ENCODE measurements at places on chromosomes 7 and 10.

GRCh38 chr7:121140790-121141189 lies 152.3 kb downstream of the CPED1 start:
- no peak for DNase-seq

DNA sequence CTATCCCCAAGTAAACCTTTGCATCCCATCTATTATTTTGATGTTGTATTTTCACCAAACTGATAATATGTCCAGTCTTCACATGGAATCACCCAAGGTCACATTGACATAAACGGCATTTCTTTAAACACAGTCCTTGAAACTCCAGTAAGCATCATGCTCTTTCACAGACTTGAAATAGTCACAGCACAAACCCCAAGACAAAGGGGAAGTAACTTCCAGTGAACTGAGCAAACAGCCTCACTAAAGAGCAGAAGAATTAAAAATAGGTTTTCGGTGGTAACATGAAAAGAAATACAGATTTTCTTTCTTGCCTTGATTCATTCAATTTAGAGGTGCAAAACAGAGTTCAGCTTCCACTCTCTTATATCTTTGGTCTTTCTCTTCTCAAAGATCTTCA lies 253.7 kb downstream of the SFMBT2 start:
- no peak for DNase-seq

DNA sequence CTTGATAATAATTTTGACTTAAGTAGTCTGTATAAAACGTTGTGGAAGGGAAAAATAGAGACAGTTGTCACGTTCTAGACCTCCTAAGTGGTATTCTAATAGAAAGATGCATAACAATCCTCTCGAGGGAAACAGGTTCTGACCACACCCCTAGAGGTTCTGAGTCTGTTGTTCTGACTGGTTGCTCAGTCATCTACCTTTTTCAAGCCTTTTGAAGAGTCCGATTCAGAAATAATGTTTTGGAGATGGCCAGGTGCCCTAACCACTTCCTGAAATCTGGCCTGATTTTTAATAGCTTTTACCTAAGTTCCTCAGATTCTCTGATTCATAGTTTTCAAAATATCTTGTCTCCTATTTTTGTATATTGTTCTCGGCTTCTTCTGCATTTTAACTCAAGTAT lies 175.6 kb downstream of the HDAC9 start:
- no peak for DNase-seq

GRCh38 chr10:124240839-124241291 lies 147.5 kb upstream of the CHST15 start:
- DNase-seq = no peak

DNA sequence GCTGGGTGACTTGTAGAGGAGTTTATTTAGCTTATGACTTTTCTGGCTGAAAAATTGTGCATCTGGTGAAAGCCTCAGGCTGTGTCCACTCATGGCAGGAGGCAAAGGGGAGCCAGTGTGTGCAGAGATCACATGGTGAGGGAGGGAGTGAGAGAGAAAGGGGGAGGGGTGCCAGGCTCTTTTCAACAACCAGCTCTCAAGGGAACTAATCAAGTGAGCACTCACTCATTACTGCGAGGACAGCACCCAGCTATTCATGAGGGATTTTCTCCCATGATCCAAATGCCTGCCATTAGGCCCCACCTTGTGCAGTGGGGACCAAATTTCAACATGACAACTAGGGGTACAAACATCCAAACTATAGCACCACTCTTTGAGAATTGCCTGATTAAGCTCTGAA lies 590.2 kb downstream of the MAGI2 start:
- DNase-seq = no peak

DNA sequence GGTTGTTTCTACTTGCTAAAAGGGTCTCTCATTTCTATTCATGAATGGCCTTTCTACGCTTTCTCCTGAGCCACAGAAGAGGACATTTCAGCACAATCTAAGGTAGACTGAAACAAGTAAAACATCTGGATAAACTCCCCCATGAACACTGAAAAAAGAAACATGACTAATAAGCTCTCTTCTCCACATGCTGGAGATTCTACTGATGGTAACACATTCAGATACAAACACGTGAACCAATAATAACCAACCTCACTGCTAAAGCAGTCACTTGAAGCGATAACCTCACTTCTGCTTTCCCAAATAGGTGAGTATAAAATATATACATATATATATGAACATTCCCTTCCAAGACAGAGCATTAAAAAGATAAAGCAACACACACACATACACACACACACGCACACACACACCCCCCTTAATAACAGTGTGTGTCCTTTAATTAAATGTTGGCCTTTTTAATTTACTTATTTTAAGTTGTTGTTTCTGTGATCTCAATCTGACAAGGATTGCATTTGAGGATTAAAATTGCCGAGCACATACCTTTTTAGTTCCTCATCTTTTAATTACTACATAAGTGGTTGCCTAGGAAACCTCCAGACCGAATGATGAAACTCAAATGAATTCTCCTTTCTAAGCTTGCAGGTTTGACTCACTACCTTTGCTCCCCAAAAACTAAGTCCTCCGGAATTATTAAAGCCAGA lies 292.4 kb upstream of the KLF14 start:
- no peak for DNase-seq

DNA sequence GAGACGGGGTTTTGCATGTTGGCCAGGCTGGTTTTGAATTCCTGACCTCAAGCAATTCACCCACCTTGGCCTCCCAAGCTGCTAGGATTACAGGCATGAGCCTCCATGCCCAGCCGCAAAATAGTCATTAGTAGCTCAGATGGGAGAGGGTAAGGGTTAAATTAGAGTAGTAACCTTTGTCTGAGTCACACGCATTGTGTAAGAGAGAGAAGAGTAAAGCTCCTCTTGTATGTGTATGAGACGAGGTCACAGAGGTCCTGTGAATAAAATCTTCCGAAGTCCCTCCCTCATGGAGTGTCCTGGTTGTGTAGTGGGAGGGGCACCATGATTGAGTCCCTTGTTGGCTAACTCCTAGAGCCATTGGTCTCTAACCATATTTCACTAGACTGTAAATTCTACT lies 85.2 kb upstream of the CDC14C start:
- no peak for DNase-seq

GRCh38 chr7:117051808-117052207 lies 98.5 kb downstream of the ST7 start:
- no peak for DNase-seq

- no peak for DNase-seq
Measured at GRCh38 chr7:73827567-73828106, 3.2 kb upstream of the CLDN4 start.

DNA sequence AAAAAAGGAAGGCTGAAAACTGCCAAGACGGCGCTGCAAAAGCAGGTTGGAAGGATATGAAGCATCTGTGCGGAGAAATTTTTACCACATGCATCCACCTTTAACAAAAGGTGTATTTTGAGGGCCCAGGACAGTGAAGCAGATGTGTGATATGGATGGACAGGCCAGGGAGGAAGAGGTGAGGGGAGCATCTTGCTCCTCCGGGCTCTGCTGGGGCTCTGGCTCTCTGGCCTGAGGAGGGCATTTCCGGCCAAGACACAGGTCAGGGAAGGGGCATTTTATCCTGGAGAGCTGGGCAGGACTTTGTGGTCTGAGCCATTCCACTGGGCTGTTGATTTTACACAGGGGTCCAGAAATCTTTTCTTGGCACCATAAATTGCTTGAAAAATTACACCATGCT lies 175.1 kb downstream of the ZMYND11 start:
- no peak for DNase-seq

GRCh38 chr10:8035641-8036470 lies 18.6 kb upstream of the GATA3 start:
- DNase-seq = no peak

- no peak for DNase-seq
Measured at GRCh38 chr7:124413029-124413428, 352.6 kb downstream of the GPR37 start.

- no peak for DNase-seq
Measured at GRCh38 chr10:116286626-116287200, 13.7 kb upstream of the GFRA1 start.

GRCh38 chr10:63115732-63116383 lies 17.3 kb upstream of the NRBF2 start:
- no peak for DNase-seq

DNA sequence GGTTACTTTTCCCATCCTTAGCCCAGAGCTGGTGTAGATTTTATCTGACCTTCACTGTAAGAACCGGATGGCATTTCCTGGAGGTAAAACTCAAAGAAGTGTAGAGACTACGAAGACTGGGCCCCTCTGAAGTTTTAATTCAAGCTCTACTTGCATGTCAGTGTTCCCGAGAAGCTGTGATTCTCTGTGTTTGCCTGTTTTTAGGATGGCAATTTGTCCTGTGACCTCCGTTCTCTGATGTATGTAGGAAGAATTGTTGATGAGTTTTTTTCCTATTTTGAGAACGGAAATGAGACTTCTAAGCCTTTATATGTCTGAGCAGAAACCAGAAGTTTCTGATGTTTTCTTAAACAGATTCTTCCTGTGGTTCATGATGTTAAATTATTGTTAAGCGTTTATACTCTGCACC lies 94.1 kb downstream of the CDCA7L start:
- DNase-seq = no peak

DNA sequence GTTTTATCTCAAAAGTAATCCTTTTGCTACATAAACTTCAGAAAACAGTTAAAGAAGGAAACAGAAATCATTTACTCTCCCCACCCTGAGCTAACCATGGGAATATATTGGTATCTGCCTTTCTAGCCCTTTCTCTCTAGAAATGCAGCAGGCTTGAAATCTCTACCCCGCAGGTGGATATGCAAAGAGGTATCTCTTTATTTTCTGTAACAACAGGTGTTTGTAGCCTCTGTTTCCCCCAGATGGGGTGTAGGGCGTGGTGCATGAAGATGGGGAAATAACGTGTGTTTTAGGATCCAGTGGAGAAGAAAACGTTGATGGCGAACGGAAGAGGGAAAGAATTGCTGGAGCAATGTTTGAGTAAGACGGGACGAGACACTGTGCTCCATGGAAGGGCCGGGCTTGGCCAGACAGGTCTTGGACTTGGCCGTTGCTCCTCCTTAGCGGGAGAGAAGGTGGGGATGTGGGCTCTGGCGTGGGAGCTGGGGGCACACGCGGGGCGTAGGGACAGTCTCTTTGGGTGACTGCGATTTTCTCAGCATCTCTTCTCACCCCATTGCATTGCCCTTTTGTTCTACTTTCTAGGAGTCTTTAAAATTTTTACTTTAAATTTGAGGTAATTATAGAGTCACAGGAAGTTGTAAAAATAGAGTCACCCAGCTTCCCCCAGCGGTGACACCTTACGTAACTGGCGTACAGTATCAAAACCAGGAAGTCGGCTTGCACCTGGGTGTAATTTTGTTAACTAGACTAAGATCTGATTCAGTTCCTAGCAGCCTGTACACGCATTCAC lies 82.9 kb downstream of the ELFN1 start:
- DNase-seq = no peak

DNA sequence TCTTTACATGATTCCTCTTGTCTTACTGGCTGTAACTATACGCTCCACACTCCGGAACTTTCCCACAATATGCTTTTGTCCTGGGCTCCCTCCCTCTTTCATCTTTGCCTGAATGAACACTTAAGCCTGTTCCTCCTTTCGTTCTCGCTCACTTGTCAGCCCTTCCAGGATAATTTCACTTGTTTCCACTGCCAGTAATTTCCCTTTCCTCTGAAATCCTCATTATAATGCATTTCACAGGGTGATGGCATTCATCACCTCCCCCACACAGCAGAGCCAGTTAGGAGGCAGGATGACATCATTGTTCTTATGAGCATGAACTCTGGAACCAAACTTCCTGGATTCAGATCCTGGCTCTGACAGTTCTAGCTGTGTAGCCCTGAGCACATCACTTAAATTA lies 372.6 kb downstream of the GPR158 start:
- no peak for DNase-seq

DNA sequence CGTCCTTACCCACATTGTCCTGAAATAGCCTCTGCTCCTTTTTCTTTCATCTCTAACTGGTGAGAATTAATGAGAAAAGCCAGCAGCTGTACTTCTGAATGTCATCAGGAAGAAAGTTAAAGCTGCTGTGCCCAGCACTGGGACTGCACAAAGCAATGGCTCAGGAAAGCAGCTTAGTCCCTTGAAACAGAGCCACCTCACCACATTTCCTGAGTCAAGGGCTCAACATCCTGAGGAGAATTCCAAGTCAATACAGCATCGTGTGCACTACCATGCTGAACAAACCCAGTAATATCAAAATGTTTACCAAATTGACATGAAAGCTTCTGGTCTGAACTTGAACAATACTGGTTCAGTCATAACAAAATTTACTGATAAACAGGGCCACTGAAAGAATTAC lies 140.1 kb downstream of the KMT2E start:
- DNase-seq = no peak

DNA sequence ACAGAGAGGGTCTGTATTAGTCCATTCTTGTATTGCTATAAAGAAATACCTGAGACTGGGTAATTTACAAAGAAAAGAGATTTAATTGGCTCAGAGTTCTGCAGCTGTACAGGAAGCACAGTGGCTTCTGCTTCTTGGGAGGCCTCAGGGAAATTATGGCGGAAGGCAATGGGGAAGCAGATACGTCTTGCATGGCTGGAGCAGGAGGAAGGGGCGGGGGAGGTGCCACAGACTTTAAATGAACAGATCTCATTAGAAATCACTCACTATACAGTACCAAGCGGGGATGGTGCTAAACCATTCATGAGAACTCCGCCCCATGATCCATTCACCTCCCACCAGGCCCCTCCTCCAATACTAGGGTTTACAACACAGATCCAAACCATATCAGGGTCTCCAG lies 3.7 kb upstream of the CALU start:
- DNase-seq = no peak

- no peak for DNase-seq
Measured at GRCh38 chr10:110500515-110500905, 2.8 kb downstream of the DUSP5 start.

GRCh38 chr7:142604671-142605070 lies 144.6 kb upstream of the PRSS1 start:
- no peak for DNase-seq

- DNase-seq = no peak
Measured at GRCh38 chr7:140649556-140650205, 9.1 kb upstream of the DENND2A start.

DNA sequence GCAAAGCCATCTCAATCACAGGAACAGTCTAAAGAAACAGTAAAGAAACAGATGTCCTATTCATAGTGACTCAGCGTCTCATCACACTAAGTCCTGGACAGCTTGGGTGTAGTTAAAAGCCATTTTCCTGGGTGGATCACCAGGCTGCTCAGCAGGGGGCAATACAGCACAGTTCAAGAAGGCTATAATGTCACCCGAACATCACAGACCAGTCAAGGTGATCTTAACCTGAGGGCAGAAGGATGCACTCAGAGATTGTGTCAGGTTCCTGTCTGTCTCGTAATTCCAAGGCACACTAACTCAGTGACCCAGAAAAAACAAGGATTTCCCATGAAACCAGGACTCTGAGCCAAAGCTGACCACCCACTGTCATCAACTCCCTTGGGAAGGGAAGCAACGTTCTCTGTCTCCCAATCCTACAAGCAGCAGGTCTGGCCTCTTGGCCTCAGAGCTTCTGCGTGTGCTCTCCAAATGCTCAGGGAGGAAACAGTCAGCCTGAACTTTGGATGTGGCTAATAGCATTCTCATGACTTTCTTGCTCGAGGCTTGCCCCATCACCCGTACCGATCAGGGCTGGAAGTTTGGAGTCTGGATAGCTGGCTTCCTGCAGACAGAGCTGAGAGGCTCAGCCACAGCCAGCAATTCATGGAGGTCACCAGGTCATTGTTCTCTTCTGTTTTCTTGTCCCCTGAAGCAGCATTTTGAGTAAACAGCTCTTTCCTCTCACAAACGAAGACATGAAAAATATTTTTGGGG lies 90.4 kb upstream of the FAM171A1 start:
- DNase-seq = no peak

GRCh38 chr10:95284807-95285206 lies 6.0 kb downstream of the PDLIM1 start:
- DNase-seq = no peak
